ENCODE measurements at places on chromosomes 7 and 10.

DNA sequence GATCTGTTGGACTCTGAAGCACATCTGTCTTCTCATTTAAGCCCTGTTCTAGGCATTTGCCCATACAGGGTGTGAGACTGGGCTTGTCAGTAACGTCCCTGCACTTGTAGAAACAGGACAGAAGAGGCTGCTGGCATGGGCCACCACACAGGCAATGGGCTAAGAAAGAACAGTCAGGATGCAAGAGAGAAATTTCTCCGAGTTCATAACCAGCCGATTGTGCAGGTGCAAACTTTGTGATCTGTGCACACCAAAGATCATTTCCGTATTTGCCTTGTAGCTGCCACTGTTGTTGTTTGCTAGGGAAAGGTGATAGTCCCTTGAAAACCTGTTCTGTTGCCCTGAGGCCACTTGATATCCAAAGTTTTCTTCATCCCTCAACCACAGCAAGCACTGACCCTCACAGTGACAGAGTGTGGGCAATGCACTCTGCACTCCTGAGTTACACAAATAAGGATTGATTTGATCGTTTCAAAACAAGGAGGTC is 20.3 kb downstream of the KLF6 start:
- no peak for DNase-seq

GRCh38 chr10:11378835-11379234 is 232.6 kb downstream of the USP6NL start:
- no peak for DNase-seq

GRCh38 chr7:25922296-25922695 is 229.7 kb upstream of the NFE2L3 start:
- no peak for DNase-seq

DNA sequence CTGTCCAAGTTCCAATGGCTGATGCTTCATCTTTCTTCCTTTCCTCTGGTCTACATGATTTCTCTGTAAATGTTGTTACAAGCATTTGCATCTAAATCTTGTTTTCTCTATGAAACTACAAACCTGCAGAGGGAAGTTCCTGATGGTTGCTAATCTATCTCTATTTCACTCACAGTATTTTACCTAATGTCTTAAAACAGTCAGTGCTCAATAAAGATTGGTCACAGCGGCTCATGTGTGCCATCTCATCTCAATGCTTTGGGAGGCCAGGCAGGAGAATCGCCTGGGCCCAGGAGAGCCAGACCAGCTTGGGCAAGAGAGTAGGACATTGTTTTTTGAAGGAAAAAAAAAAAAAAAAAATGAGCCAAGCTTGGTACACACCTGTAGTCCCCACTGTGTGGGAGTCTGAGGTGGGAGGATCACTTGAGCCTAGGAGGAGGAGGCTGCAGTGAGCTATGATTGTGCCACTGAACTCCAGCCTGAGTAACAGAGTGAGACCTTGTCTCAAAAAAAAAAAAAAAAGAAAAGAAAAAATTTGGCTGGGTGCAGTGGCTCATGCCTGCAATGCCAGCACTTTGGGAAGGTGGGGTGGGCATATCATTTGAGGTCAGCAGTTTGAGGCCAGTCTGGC is 71.3 kb upstream of the ARMC3 start:
- DNase-seq, result no peak

Measured in activated naive CD8-positive, alpha-beta T cell treated with anti-CD3 and anti-CD28 coated beads, Interleukin-2, amount 50 U/mL, for 16 hours (primary cell).